Bone marrow (tissue), 2 donors: ENCODE measurements at places on chromosomes 6 and 20.

GRCh38 chr6:47633141-47633540, 65.2 kb upstream of the ADGRF4 start:
- no peak for DNase-seq

DNA sequence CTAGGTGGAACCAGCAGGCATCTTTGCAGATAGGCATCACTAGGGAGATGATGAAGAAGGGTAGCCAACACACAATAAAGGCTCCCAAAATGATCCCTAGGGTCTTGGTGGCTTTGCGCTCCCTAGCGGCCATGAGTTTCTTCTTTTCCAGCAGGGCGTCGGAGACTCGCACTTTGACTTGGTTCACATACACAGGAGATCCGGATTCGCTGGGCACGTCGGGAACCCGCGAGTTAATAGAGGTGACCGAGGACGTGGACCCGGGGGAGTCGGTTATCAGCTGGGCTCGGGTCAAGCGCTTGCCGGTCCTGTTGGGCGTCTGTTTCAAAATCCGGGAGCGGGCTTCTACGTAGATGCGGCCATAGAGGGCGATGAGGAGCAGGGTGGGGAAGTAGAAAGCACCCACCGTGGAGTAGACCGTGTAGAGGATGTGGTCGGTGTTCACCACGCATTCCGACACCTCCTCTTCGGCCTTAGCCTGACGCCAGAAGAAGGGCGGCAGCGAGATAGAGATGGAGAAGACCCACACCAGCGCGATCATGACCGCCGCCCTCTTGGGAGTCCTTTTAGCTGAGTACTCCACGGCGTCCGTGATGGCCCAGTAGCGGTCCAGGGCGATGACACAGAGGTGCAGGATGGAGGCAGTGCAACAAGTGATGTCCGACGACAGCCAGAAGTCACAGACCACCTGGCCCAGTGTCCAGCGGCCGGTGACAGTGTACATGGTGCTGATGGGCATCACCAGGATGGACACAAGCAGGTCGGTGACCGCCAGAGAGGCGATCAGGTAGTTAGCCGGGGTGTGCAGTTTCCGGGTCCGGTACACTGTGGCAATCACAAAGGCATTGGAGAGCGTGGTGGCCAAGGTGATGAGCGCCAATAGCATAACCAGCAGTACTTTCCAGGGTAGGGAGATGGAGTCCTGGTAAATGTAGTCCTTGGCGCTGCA, 658 bp downstream of the HTR1B start:
- no peak for DNase-seq

DNA sequence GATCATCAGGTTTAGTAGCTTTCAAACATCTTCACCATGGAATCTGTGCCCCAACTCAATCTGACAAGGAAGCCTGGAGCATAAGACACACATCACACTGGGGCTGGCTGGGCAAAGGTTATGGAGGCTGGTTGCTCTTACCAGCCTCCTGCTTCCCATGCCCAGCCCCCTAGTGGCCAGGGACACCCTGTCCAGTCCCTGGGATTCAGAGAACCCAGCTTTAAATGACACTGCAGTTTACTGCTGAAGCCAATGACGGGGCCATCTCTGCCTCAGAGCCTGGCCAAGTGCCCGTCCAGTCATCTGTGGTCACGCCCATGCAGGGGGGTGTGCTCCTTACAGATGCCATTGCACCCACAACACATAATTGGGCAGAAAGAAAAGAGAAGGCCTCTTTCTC, 272.9 kb downstream of the SMOC2 start:
- DNase-seq, result no peak

DNA sequence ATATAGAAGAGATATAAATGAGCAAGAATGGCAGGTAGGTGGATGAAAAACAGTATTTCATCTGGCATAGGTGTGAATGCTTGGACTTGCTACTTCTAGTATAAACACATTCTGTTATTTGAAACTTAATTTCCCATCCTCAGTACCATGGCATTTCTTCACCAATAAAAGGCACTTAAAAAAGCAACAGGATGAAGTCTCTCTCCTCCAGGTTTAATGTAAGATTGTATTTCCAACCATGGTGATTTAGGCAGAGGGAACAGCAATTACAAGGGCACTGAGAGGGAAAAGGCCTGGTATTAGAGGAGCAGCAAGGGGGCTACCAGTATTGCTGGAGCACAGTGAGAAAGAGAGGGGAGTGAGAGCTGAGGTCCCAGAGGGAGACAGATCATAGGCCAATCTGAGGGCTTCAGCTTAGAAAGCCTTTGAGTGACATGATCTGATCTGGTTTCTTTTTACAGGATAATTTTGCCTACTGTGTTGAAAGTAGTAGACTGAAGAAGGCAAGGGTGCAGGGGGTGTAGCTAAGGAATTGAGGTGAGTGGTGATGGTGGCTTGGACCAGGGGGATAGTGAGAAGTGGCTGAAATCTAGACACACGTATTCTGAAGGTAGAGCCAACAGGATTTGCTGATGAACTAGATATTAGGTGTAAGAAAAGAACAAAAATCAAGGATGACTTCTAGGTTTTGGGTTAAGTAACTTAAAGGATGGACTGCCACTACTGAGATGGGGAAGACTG, 67.8 kb upstream of the SMIM29 start:
- no peak for DNase-seq

GRCh38 chr6:41942067-41942851, 651 bp upstream of the CCND3 start:
- DNase-seq, result peak; percentile 44

- no peak for DNase-seq
Observed at GRCh38 chr20:4304601-4305000, 289.2 kb upstream of the RNF24 start.
